ENCODE measurements at places on chromosomes 3 and 15. TPM values are rescaled to one million over a fixed set of nuclear protein-coding genes. Genes with fewer than 3 reads are reported as not detected.

DNA sequence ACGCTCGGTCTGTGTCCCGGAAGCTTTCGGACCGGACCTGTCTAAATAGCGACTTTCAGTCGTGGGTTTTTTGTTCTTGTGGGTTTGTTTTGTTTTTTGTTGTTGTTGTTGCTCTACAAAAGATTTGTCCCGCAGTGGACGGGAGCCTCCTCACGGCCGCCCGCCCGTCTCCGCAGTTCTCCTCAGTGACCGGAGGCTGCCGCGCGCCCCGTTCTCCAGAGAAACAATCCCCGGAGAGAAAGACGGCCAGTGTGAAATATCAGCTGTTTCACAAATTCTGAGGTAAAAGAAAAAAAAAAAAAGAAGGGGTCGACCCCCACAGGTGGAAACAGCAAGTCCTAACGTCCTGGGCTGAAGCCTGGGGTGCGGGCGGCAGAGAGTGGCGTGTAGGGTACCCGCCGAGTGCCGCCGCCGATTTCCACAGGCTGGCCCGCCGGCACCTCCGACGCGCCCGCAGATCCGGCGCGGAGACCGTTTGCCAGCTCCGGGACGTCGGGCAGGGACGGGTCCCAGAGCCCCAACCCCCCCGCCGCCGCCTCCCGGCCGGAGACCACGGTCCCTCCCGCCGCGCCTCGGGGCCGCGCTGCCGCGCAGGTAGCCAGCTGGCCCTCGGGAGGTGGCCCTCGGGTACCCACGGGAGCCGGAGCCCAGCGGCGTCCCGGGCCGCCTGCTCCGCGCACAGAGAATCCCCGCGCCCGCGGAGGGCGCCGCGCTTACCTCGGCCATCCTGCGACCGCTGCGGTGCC is 478 bp downstream of the BNC1 start:
- H3K27me3 ChIP-seq: peaks cover 72% of the 10 kb centered on the region
- no peak overlapping the region for H3K27ac ChIP-seq
- no peak for DNase-seq
- H3K4me3 ChIP-seq: no peak overlapping the region
- no peaks in the 10 kb centered on the region for H3K36me3 ChIP-seq

CYP8B1 gene
- not detected for total RNA-seq

GRCh38 chr3:40336511-40337135 is 27.1 kb downstream of the EIF1B start:
- H3K27ac ChIP-seq: no peak overlapping the region
- no peaks in the 10 kb centered on the region for H3K36me3 ChIP-seq
- no peak overlapping the region for H3K4me3 ChIP-seq
- no peak for DNase-seq
- no peaks in the 10 kb centered on the region for H3K27me3 ChIP-seq
- H3K4me1 ChIP-seq: peaks cover 12% of the 10 kb centered on the region

DNA sequence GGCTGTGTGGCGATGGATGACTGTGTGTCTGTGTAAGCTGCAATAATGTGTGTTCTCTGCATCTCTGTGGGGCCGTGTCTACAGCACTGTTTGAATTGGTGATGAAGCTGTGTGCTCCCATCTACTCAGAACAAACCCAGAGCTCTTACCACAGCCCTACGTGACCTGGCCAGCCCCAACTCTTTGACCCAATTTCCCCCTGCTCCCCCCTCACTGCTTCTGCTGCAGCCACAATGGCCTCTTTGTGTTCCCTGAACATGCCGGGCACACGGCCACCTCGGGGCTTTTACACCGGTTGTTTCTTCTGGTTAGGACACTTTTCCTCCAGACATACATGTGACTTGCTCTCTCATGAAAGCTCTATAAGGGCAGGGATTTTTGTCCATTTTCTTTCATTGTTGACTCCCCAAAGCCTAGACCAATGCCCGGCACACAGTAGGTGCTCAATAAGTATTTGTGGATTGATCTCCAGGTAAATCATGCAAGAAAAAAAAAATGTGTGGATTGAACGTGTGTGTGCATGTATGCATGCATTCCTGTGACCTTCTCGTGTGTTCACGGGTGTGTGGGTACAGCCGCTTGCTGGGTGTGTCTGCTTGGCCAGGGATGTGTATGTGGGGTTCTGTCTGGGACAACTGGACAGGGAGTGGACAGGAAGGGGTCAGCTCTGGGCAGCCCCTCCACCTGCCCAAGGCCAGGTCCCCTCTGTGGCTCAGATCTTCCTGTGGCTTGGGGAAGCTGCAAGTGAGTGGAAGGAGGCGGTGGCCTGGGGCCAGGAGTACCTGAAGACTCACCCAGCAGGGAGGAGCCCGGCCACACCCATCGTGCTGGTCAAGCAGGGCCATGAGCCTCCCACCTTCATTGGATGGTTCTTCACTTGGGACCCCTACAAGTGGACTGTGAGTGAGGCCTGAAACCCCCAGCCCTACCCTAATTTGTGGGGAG is 14.8 kb downstream of the VILL start:
- H3K4me1 ChIP-seq: peaks cover 14% of the 10 kb centered on the region
- H3K4me3 ChIP-seq: no peak overlapping the region
- no peaks in the 10 kb centered on the region for H3K27me3 ChIP-seq
- no peak overlapping the region for H3K27ac ChIP-seq
- H3K36me3 ChIP-seq: peaks cover 10% of the 10 kb centered on the region
- no peak for DNase-seq

GRCh38 chr3:140540262-140540661 is 137.6 kb upstream of the TRIM42 start:
- no peak for DNase-seq
- no peak overlapping the region for H3K4me3 ChIP-seq
- peaks cover 1% of the 10 kb centered on the region for H3K27me3 ChIP-seq
- no peaks in the 10 kb centered on the region for H3K4me1 ChIP-seq
- no peaks in the 10 kb centered on the region for H3K36me3 ChIP-seq

GRCh38 chr3:198032039-198032936 is 72.3 kb downstream of the LMLN start:
- no peaks in the 10 kb centered on the region for H3K4me1 ChIP-seq
- H3K4me3 ChIP-seq: no peak overlapping the region
- H3K27ac ChIP-seq: no peak overlapping the region
- no peak for DNase-seq
- H3K36me3 ChIP-seq: no peaks in the 10 kb centered on the region
- H3K27me3 ChIP-seq: no peaks in the 10 kb centered on the region

GRCh38 chr3:140974900-140975299 is 33.3 kb downstream of the SLC25A36 start:
- H3K4me1 ChIP-seq: peaks cover 12% of the 10 kb centered on the region
- H3K27me3 ChIP-seq: no peaks in the 10 kb centered on the region
- H3K4me3 ChIP-seq: no peak overlapping the region
- DNase-seq: no peak
- H3K36me3 ChIP-seq: peaks cover 18% of the 10 kb centered on the region

DNA sequence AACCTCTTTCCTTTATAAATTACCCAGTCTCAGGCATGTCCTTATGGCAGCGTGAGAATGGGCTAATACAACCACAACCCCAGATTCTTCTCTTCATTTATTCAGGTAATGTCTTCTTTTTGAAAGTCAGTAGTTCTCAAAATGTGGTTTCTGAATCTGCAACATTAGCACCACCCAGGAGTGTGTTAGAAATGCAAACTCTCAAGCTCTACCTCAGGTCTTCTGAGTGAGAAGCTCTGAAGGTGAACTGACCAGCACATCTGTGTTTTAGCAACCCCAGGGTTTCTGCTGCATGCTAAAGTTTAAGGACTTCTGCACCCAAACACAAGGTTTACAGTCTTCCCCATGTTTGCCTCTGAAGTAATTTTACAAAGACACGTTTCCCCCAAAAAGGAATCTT is 22.3 kb upstream of the TRIM59 start:
- H3K27me3 ChIP-seq: peaks cover 17% of the 10 kb centered on the region
- no peak overlapping the region for H3K27ac ChIP-seq
- no peaks in the 10 kb centered on the region for H3K4me1 ChIP-seq
- no peak for DNase-seq

CDV3 gene
- 196 TPM for total RNA-seq

GRCh38 chr3:30112411-30112810 is 494.0 kb upstream of the TGFBR2 start:
- H3K4me3 ChIP-seq: no peak overlapping the region
- H3K27ac ChIP-seq: no peak overlapping the region
- no peaks in the 10 kb centered on the region for H3K36me3 ChIP-seq
- no peaks in the 10 kb centered on the region for H3K27me3 ChIP-seq
- DNase-seq: no peak

DNA sequence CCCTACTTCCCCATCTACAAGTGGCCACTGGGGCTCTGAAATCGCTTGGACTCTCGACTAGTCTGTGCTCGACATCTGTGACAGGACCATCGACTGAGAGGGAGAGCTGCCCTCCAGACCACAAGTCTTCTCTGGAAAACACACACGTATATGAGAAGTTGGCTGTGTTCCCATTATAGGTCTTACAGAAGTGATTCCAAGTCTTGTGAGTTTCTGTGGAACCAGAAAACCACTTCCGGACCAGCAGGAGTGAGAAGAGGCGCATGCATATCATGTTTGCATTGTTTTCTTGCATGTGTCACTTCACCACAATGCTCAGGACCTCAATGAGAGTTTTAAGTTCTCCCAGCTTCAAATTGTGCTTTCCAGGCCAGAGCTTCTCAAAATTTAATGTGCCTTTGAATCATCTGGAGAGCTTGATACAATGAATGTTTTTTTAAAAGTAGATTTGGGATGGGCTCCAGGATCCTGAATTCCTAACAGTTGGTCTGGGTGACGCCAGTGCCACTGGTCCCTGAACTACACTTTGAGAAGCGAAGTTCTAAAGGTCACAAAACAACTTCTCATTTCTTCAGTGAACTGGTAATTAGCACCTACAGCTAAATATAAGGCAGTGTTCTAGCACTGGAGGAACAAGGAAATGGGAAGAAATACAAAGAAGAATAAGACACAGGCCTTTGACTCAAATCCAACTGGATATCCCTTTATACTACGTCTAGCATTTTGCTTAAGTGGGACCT is 15.7 kb downstream of the LIPC start:
- H3K27ac ChIP-seq: peak overlapping the region; percentile 60
- H3K27me3 ChIP-seq: no peaks in the 10 kb centered on the region
- no peaks in the 10 kb centered on the region for H3K36me3 ChIP-seq
- DNase-seq: no peak
- H3K4me3 ChIP-seq: no peak overlapping the region

GRCh38 chr3:18422972-18423371 is 2.2 kb downstream of the SATB1 start:
- peak overlapping the region; percentile 93 for H3K27ac ChIP-seq
- DNase-seq: no peak
- H3K36me3 ChIP-seq: peaks cover 71% of the 10 kb centered on the region

ABI3BP gene
- not detected for total RNA-seq

DNA sequence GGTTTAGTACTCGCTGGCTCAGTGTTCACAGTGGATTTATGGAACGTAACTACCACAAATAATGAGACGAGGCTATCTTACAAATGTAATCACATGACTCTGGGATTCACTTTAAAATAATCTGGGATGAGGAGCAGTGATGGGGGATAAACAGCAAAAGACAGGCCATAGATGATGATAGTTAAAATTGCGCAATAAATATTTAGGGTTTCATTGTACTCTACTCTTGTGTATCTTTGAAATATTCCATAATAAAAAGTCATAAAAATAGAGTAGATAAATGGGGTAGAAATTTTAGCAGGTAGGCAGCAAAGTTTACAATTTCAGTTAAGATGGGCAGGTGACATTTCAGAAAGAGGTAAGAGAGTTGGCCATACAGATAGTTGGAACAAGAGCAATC is 196.6 kb downstream of the KCNMB2 start:
- H3K4me1 ChIP-seq: no peaks in the 10 kb centered on the region
- H3K36me3 ChIP-seq: no peaks in the 10 kb centered on the region
- no peak overlapping the region for H3K4me3 ChIP-seq
- DNase-seq: no peak
- H3K27me3 ChIP-seq: no peaks in the 10 kb centered on the region

DNA sequence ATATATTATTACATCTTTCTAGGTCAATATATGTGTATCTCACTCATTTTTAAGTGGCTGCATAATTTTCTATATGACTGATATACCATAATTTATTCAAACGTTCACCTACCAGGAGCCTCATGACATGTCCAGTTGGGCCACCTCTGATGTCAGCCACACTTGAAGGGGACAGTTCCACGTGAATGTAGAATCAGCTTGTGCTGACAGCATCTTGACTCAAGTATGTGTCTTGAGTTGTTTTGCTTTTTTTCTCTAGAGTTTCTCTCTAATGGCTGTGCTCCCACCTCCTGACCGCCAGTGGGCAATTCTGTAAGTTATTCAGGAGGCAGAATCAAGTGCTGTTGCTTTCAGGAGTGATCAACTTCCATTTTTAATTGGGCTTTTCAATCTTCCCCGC is 237.9 kb downstream of the NFKBIZ start:
- peaks cover 2% of the 10 kb centered on the region for H3K36me3 ChIP-seq
- DNase-seq: no peak
- H3K4me3 ChIP-seq: no peak overlapping the region
- H3K27ac ChIP-seq: no peak overlapping the region
- H3K4me1 ChIP-seq: peaks cover 23% of the 10 kb centered on the region

DNA sequence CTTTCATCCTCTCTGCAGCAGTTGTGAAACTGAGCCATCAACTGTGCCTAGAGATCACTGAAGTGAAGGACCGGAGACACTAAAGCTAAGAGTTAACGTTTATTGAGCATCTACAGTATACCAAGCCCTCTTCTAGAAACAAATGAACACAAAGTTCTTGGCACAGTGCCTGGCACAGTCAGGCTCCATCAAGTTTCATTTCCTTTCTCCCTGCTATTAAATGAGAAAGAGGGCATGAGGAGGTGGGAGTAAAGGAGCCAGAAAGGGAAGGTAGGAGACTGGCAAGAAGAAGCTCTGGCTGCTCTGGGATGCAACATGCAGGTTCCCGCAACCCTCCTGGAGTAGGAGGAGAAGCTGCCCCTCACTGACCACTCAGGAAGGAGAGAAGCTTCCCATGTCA is 30.6 kb downstream of the CYP19A1 start:
- no peaks in the 10 kb centered on the region for H3K4me1 ChIP-seq
- H3K36me3 ChIP-seq: no peaks in the 10 kb centered on the region
- H3K4me3 ChIP-seq: no peak overlapping the region
- DNase-seq: no peak
- no peak overlapping the region for H3K27ac ChIP-seq

- no peaks in the 10 kb centered on the region for H3K36me3 ChIP-seq
- no peak for DNase-seq
- peaks cover 20% of the 10 kb centered on the region for H3K27me3 ChIP-seq
These were observed 365.8 kb upstream of the MCTP2 start for GRCh38 chr15:93865586-93865985.
